NCI-H1092 treated with DMSO at 0.1 percent for 48 hours (cell line): ENCODE measurements at places on chromosomes 1 and 21.

DNA sequence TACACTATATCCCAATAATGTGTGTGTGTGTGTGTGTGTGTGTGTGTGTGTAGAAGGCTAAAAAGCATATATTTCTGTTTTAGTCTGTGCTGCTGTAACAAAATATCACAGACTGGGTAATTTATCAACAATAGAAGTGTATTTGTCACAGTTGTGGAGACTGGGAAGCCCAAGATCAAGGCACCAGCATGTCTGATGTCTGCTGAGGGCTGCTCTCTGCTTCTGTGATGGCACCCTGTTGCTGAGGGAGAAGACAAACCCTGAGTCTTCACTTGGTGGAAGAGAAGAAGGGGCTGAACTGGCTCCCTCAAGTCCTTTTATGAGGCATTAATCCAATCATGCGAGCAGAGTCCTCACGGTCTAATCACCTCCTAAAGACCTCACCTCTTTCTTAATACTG, 23.0 kb upstream of the RAB4A start:
- no peak for DNase-seq

DNA sequence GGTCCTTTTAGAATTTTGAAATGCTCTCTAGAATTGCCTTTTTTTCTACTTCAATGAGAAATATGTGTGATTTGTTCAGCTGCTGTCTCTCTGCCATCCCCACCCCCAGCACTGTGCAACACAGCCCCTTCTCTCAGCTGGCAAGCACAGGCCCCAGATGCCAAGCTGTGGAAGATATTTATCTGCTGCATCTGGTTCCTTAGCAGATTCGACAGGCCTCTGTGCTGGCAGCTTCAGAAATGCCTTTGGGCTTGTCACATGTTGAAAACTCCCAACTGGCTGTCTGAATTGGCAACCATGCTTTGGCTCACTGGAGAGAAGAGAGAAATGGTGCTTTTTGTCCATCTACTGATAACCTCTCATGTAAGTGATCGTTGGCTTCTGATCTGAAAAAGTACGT, 206.7 kb upstream of the C1orf87 start:
- peak; percentile 4 for DNase-seq

- peak; percentile 95 for DNase-seq
Measured at GRCh38 chr1:177170756-177171535, at the start of gene BRINP2. BRINP2 (plus strand) TSS chr1:177170958; CDS start chr1:177229877, 58,919 bp downstream.

DNA sequence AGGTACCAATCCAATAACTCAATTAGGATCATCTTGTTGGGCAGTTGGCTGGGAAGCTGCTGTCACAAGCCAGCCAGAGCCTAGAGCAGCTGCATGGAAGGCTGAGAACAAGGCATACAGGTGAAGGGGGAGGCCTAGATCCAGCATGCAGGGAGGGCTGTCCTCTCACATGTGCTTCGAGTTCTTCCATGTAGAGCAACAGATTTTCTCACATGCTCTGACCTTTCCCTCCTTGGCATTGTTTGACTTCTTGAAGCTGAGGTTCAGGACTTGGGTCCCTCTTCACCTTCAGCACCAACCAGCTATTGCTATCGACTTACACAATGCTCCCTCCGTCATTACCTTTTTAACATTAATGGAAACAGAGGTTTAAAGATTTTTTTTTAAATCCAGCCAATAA, 257.7 kb downstream of the ATG4C start:
- DNase-seq = no peak

GRCh38 chr21:39531840-39532239, 80.1 kb downstream of the SH3BGR start:
- DNase-seq = no peak
